Myocyte (in vitro differentiated cells): ENCODE measurements at places on chromosomes 7 and 10. TPM values are rescaled to one million over a fixed set of nuclear protein-coding genes. Genes with fewer than 3 reads are reported as not detected.
A peak's percentile ranks its signal among the peaks of the same experiment; 100 is the strongest.

GRCh38 chr7:101898106-101898505, 80.7 kb downstream of the CUX1 start:
- DNase-seq: no peak

The WIPF3 gene
- total RNA-seq: 1.5 and 2.5 TPM in 2 replicates

The ATG9B gene
- total RNA-seq: 0.11 and 0.21 TPM in 2 replicates

The MKI67 gene
- 0.29 and 3.2 TPM in 2 replicates for total RNA-seq

DNA sequence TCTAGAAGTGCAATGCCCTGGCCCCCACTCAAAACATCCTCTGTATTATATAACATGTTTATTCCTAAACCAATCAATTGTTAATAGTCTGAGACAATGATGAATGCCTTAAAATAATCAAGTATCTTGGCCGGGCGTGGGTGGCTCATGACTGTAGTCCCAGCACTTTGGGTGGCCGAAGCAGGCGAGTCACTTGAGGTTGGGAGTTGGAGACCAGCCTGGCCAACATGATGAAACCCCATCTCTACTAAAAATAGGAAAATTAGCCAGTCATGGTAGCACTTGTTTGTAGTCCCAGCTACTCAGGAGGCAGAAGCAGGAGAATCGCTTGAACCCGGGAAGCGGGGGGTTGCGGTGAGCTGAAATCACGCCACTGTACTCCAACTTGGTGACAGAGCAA, 29.4 kb upstream of the CACNA2D1 start:
- peak; percentile 81 for DNase-seq

The PLXNA4 gene
- under 0.01 and 0.05 TPM in 2 replicates for total RNA-seq

The SMKR1 gene
- 1.6 and 3.9 TPM in 2 replicates for total RNA-seq
